Airway epithelial cell (primary cell): ENCODE measurements at places on chromosomes 7 and 10. TPM values are rescaled to one million over a fixed set of nuclear protein-coding genes. Genes with fewer than 3 reads are reported as not detected.

Gene IDI2
- total RNA-seq = not detected in 2 replicates

Gene SFTPA1
- total RNA-seq = not detected in 2 replicates

Gene PRF1
- not detected in 2 replicates for total RNA-seq

Gene FGL2
- not detected in 2 replicates for total RNA-seq

Gene AKR1C8
- not detected in 2 replicates for total RNA-seq

Gene TEX36
- total RNA-seq = not detected in 2 replicates

Gene CFAP46
- total RNA-seq = 0.79 and 1.6 TPM in 2 replicates

Gene RBM20
- 0.28 and 1.3 TPM in 2 replicates for total RNA-seq

Gene FAM25C
- total RNA-seq = 8.0 and 9.6 TPM in 2 replicates

Gene MYPN
- not detected in 2 replicates for total RNA-seq

Gene EBLN1
- total RNA-seq = not detected in 2 replicates

Gene ZNF277
- 22.5 and 26.2 TPM in 2 replicates for total RNA-seq
